Naive thymus-derived CD4-positive, alpha-beta T cell (primary cell): ENCODE measurements at places on chromosomes 2 and 18. TPM values are rescaled to one million over a fixed set of nuclear protein-coding genes. Genes with fewer than 3 reads are reported as not detected.

GRCh38 chr2:192047315-192048107, 147.2 kb downstream of the TMEFF2 start:
- DNase-seq = no peak
- no peak overlapping the region for H3K4me3 ChIP-seq
- no peaks in the 10 kb centered on the region for H3K4me1 ChIP-seq
- H3K27ac ChIP-seq = no peak overlapping the region
- H3K36me3 ChIP-seq = no peaks in the 10 kb centered on the region

GRCh38 chr2:172404824-172405223, 22.6 kb upstream of the ITGA6 start:
- no peak overlapping the region for H3K4me3 ChIP-seq
- H3K27me3 ChIP-seq = no peaks in the 10 kb centered on the region
- no peaks in the 10 kb centered on the region for H3K4me1 ChIP-seq
- H3K36me3 ChIP-seq = no peaks in the 10 kb centered on the region
- no peak for DNase-seq
- no peak overlapping the region for H3K27ac ChIP-seq

DNA sequence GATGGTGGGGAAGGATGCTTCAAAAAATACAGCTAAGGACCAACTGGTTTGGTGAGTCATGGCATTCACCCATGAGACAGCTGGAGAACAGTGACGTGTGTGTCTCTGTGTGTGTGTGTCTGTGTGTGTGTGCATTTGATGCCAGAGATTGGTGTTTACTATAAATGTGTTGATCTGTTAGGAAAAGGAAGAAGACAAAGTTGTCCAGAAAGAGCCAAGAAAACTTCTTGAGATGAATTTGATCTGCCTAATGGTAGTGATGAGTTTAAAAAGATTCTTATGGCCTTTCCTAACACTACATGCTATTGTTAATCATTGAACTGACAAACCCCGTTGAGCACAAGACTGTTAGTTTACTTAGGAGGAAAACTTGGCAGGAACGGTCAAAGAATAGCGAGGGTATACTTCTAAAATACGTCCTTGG, 36.4 kb upstream of the IL1R1 start:
- H3K4me3 ChIP-seq = no peak overlapping the region
- H3K27ac ChIP-seq = no peak overlapping the region
- no peaks in the 10 kb centered on the region for H3K36me3 ChIP-seq
- H3K4me1 ChIP-seq = no peaks in the 10 kb centered on the region

ECEL1 gene
- total RNA-seq = not detected

AKAIN1 gene
- not detected for total RNA-seq

DNA sequence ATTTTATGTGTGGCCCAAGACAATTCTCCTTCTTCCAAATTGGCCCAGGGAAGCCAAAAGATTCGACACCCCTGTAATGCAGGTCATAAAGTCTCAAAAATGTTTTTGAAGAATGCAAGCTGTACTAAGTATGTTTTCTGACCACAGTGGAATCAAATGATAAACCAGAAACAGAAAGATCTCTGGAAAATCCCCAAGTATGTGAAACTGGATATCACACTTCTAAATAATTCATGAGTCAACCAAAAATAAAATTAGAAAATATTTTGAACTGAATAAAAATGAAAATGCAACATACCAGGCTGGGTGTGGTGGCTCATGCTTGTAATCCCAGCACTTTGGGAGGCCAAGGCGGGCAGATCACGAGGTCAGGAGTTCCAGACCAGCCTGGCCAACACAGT, 34.1 kb upstream of the UBE2F start:
- H3K36me3 ChIP-seq = no peaks in the 10 kb centered on the region
- H3K27me3 ChIP-seq = no peaks in the 10 kb centered on the region
- no peaks in the 10 kb centered on the region for H3K4me1 ChIP-seq
- H3K27ac ChIP-seq = no peak overlapping the region
- no peak for DNase-seq

- H3K27ac ChIP-seq = no peak overlapping the region
- no peaks in the 10 kb centered on the region for H3K27me3 ChIP-seq
- no peaks in the 10 kb centered on the region for H3K4me1 ChIP-seq
- DNase-seq = no peak
- no peaks in the 10 kb centered on the region for H3K36me3 ChIP-seq
These were observed 585.6 kb downstream of the NUP35 start for GRCh38 chr2:183709829-183710228.

SEMA4C gene
- 74.7 TPM for total RNA-seq
